ENCODE measurements at places on chromosomes 12 and 14.

GRCh38 chr12:95497031-95497430 is 23.1 kb downstream of the METAP2 start:
- DNase-seq, result no peak

DNA sequence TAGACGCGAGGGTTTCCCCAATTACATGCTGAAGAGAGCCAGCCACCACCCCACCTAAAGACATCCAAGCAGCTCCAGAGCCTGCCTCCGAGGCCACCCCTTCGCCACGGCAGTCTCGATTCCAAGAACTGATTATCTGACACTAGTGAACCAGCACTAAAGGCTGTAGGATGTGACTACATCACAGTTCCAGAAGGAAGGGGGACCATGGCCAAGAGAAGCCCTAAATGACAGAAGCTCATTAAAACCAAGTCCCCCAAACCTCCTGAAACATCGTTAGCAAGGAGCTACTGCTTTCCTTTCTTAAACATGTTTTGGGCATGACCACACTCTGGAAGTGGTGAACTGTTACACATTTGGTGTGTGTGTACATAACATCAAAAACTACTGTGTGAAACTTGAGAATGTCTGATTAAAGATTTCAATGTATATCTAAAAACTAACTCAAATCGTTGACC is 88.2 kb downstream of the DUSP16 start:
- no peak for DNase-seq

- DNase-seq, result no peak
Observed at GRCh38 chr12:90062799-90063198, 354.2 kb upstream of the ATP2B1 start.

- no peak for DNase-seq
Observed at GRCh38 chr12:83083616-83084015, 396.9 kb downstream of the TMTC2 start.

- peak; percentile 32 for DNase-seq
Observed at GRCh38 chr12:130240831-130241590, 78.7 kb downstream of the FZD10 start.

- no peak for DNase-seq
Observed at GRCh38 chr12:5615760-5616159, 183.9 kb downstream of the NTF3 start.

DNA sequence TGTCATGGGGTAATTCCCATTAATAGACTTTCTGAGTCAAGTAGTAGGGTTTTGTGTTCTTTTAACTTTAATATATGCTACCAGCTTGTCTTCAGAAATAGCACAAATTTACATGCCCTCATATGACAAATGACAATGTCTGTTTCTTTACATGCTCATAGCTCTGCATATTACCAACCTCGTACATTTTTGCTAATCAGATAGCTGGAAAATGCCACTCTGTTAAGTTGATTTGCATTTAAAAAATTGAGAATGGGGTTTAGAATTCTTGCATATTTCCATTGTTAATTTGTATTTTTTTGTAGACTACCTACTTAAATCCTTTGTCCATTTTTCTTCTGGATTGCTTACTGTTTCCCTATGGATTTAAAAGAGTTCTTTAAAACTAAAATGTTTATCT is 31.2 kb downstream of the SERPINA1 start:
- DNase-seq, result no peak

- DNase-seq, result no peak
Observed at GRCh38 chr14:103008768-103009357, 48.5 kb downstream of the CDC42BPB start.

- DNase-seq, result no peak
Observed at GRCh38 chr12:39125566-39125965, 220.2 kb upstream of the CPNE8 start.

DNA sequence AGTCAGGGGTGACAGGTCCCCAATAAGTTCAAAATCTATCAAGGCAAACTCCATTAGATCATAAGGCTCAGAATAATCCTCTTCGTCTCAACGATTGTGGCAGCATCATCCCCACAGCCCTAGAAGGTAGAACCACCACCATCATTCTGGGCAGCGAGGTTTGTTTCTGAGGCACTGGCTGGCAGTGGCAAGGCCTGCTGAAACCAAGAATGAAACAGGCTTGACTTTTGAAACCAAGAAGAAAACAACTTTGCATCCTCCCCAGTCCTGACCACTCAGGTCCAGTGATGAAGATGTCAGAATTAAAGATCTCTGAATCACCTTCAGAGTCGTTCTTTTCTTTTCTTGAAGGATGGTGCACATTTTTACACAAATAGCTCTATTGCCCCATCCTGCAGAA is 152.6 kb upstream of the SYT1 start:
- DNase-seq, result no peak

DNA sequence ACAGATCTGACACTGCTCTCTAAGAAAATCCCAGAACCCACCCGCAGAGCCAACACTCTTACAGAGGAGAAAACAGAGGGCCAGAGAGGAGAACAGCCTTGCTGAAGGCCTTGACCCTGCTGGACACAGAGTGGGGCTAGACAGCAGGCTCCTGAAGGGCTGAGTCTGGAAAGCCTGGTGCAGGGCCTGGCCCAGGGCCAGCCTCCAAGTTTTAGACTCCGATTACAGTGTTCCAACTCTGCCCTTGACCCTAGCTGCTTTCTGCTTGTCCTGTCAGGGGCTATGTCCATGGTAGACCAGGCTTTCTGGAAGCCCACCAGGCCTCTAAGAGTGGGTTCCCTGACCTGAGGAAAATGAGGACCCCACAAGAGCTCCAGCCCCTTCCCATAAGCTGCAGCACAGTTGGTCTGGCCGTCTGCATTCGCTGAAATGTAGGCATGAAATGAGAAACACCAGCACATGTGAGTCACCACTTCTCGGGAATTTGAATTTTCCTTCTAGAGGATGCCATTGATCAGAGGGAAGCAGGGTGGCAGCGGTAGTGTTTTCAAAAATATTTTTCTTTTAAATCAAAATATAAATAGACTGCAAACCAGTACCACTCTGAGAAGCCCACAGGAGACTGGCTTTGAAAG is 154.4 kb downstream of the CALM1 start:
- DNase-seq, result no peak

GRCh38 chr12:34376133-34376799 is 354.0 kb downstream of the ALG10 start:
- no peak for DNase-seq

GRCh38 chr14:61126603-61127498 is 145.8 kb downstream of the SLC38A6 start:
- DNase-seq, result no peak

- DNase-seq, result no peak
Observed at GRCh38 chr12:125145196-125145595, 80.0 kb downstream of the AACS start.

DNA sequence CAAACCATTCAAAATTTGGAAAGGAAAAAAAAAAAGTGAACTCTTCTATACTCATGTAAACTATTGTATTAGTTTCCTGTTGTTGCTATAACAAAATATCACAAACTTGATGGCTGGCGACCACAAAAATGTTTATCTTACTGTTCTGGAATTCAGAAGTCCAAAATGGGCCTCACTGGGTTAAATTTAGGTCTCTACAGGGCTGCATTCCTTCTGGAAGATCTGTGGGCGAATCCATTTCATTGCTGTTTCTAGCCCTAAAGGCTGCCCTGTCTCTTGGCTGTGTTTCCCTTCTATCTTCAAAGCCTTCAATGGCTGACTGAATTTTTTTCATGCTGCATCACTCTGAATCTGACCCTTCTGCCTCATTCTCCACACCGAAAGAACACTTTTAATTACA is 105.1 kb upstream of the NAV3 start:
- DNase-seq, result no peak

GRCh38 chr12:116202433-116202832 is 75.1 kb downstream of the MED13L start:
- DNase-seq, result no peak

DNA sequence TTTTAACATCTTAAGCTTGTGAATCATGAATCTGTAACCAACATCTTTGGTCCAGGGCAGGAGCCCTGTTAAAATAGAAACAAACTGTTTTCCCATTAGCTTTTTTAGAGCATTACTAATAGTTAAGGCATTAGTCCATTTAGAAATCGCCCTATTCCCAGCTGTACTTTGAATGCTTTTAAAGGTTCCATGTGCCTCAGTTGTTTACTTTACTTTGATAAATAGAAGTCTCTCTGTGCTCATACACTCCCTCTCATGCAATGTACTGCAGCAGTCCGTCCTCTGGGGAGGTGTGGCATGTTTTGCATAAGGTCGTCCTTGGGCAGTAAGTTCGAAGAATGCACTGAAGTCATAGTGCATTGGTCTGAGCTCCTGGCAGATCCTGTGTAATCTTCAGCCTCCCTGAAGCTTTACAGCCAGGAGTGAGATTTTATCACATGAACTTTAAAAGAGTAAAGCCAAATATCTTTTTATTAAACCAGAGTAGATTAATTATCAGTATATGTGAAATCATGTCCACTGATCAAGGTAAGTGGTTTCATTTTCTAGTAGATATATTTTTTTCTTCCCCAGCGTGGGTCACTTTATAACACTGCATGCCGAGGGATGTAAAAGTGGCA is 134.7 kb downstream of the FGD4 start:
- peak; percentile 50 for DNase-seq

- no peak for DNase-seq
Observed at GRCh38 chr12:95834572-95834971, 24.2 kb upstream of the SNRPF start.

DNA sequence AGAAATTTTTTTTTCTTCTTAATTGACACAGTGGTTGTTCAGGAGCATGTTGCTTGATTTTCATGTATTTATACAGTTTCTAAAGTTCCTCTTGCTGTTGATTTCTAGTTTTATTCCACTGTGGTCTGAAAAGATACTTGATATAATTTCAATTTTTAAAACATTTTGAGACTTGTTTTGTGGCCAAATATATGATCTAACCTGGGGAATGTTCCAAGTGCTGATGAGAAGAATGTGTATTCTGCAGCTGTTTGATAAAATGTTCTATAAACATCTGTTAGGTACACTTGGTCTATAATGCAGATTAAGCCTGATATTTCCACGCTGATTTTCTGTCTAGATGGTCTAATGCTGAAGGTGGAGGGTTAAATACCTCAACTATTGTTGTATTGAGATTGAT is 151.4 kb upstream of the IFNG-AS1 start:
- DNase-seq, result no peak

DNA sequence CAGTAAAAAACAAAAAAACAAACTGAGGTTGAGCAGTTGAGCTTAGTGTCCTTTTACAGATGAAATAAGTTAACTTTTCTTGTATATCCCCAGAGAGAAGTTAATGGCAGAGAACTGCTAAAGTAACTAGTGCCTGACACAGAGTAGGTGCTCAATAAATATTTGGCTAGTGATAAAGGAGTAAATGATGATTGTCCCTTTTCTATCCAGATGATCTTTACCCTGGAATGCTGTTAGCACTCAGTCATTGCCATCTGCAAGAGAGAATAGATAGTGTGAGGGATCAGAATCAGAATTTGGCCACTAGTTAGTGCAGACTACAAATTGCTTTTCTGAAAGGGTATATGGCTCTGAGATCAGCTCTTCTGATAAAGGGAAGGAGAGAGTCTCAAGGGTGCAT is 21.6 kb downstream of the VEZT start:
- no peak for DNase-seq
